ENCODE measurements at places on chromosomes 16 and 17.

GRCh38 chr17:79273660-79274059, 199.0 kb downstream of the ENGASE start:
- no peak for DNase-seq

- no peak for DNase-seq
These were observed 10.9 kb upstream of the EVPL start for GRCh38 chr17:76038050-76038449.

- no peak for DNase-seq
These were observed 29.8 kb downstream of the NXN start for GRCh38 chr17:949623-950303.

DNA sequence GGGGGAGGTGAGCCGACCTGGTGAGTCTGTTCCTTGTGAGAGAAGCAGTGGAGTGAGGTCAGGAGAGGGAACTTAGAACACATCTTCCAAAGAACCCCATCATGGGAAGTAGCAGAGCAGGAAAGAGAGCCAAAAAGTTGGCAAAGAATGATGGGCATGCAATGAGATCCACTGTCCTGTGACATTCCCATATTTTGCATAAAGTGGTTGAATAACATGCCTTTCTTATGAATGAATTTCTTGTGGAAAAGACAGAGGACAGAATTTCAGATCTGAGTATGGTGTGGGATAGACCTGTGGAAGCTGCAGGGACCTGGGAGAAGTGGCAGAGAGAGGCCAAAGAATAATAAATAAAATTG, 41.3 kb downstream of the TMEM100 start:
- no peak for DNase-seq

DNA sequence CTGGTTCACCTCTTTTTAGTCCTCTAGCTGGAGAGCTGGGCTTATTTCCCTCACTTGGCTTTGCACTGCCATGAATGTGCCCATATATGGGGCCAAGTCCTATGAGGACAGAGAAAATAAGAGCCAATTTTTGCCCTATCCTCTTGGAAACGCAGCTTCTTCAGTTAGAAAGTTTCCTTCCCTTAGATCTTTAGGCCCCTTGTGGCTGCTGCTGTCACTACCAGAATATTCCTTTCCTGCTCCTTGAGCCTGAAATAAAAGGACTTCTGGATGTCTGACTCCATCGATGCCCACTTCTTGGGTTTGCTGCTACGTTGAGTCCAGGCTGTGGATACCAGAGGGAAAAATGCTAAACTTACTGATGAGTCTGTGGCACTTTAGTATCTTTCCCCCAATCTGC, 487.1 kb downstream of the GRIN2A start:
- DNase-seq: no peak

GRCh38 chr17:1710807-1711553, 803 bp upstream of the TLCD2 start:
- DNase-seq: no peak
